GM12892 (cell line): ENCODE measurements at places on chromosomes 2 and 18.

- DNase-seq, result no peak
Observed at GRCh38 chr2:71472019-71472418, 18.7 kb downstream of the DYSF start.

DNA sequence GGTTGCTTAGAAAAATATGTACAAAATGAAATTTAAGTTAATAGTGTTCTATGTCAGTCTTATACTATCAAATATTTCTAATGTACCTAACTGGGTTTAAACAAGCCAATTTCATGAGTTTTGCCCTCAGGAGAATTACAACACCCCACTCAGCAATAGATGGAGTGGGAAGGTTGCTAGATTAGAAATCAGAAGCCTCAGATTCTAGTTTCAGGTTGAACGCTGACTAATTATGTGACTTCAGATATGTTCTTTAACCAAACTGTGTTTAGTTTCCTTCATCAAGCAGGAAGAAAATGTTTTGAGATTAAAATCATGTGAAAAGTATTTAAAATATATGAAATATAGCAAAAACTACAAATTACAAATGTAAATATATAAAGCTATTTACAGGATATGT lies 133.8 kb upstream of the KCNH7 start:
- DNase-seq, result no peak

- DNase-seq, result no peak
Observed at GRCh38 chr2:197613509-197613987, 61.8 kb downstream of the RFTN2 start.

DNA sequence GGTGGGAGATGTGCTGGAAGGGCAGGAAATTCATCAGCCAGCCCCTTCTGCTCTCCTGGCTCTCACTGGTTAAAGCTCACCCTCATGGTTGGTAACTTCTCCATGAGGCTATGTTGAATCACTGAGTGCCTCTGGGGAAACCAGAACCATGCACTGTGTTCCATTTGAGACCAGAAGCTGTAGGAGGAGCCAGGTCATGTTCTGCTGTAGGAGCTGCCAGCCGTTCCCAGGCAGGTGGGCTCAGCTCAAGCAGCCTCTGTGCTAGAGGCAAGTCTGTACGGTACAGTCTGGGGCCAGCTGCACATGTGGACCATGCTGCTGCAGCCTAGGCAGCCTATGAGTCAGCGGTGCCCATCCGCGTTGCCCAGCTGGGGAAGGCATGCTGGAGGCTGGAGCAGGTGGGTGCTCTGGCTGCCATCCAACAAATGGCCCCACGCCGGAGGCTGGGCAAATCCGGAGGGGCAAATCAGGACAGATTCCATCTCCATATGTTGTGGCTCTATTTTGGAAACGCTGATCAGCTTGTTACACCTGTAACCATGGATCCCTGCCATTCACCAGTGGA lies 22.0 kb upstream of the KCNF1 start:
- no peak for DNase-seq

DNA sequence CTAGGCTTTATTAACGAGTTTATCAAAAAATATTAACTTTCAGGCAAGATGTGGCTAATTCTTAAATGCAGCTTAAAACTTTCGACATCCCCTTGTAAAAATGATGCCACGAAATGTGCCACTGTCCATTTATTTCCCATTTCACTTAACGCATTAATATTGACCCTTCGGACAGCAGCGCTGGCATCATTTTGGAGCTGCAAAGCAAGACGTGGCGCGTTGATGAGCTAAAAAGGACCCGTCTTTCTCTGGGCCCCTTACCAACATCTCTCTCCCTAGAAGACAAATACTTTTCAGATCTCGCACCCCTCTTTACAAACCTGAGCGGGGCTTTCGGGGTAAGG lies 367.9 kb downstream of the MTX2 start:
- no peak for DNase-seq

GRCh38 chr18:59929621-59930295 lies 30.0 kb downstream of the PMAIP1 start:
- no peak for DNase-seq

- DNase-seq, result no peak
Observed at GRCh38 chr2:238512247-238512867, 85.6 kb downstream of the ASB1 start.

GRCh38 chr18:57581301-57581934 lies 5.1 kb downstream of the FECH start:
- no peak for DNase-seq

GRCh38 chr2:189933911-189934399 lies 128.6 kb downstream of the MSTN start:
- no peak for DNase-seq

DNA sequence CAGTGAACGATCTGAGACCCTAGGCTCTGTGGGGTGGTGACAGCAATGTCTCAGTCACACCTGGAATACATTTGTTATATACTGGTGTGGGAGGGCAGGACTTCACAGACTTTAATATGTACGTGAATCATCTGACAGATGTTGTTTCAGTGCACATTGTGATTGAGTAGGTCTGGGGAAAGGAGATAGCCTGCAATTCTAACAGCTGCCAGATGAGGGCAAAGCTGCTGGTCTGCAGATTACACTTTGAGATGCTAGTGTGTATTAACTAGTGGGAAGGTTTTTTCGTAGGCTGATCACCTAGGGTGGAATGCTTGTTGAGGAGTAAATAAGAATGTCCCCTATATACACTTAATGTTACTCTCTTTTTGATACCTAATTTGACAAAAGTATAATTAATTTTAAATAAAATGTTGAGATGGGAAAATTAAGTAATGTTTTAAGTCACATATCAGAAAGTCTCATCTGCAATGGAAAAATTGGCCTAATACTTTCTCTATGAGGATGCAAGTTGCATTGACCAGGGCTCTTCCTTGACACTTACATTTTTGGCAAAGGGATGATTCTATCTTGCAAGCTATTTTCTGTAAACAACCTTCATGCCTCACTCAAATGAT lies 496.9 kb upstream of the HNMT start:
- DNase-seq, result no peak

DNA sequence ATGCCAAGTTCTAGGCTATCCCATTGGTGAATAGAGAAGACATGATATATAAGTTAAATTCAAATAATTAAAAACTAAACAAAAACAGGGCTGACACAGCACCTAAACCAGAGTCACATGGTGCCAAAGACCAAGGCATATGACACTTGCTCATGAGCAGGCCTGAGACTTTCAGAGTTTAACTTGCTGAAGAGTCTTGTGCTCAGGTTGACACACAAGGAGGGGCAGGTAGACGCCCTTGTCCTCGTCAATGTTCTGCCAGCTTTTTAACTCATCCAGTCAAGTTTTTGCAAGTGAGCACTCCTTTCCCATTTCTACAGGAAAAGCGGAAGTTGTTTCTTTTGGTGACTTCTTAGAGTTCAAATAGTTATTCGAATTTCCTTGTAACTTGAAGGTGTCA lies 289.7 kb downstream of the CYRIA start:
- no peak for DNase-seq

GRCh38 chr2:98548920-98549818 lies 59.1 kb downstream of the COA5 start:
- no peak for DNase-seq

DNA sequence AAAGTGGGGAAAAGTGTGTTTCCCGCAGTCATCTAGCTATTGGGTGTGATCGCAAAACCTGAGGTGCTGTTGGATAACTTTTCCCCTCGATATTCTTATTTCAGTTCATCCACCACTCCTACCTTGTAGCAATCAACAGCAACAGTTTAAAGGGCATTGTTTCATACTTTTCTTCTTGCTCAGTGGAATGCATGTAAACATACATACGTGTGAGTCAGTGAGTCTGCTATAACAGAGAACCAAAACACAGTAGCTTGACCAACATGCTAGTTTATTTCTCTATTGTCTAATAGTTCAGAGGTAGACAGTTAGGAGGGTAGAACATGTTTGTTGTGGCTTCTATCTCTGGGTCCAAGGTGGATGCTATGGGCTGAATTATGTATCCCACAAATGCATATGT lies 77.6 kb upstream of the FOXI3 start:
- DNase-seq, result no peak

- no peak for DNase-seq
Observed at GRCh38 chr2:97693476-97693875, 19.9 kb upstream of the ZAP70 start.

- DNase-seq, result no peak
Observed at GRCh38 chr2:8886202-8886518, 48.7 kb upstream of the KIDINS220 start.

DNA sequence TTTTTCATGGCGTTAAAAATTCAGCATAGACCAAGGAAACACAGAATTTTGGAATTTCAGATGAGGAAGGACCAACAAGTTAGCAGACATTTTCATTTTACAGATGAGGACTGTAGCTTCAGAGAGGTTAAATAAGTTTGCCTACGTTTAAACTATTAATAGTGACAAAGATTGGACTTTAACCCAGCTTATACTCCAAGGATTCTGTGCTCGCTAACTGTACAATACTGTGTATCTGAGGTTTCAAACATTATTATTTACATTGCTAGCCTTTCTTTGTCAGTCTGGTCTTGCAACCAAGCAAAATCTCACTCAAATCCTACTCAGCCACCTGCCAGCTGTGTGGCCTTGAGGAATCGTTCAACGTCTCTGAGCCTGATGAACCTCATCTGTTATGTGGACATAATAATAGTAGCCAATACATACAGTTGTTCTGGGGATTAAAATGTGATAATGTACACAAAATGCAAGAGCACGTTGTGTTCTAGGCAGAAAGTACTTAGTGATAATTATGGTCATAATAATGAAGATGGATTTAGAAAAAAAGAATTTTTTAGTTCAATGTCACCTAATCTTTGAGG lies 462.4 kb upstream of the TRIB2 start:
- no peak for DNase-seq

DNA sequence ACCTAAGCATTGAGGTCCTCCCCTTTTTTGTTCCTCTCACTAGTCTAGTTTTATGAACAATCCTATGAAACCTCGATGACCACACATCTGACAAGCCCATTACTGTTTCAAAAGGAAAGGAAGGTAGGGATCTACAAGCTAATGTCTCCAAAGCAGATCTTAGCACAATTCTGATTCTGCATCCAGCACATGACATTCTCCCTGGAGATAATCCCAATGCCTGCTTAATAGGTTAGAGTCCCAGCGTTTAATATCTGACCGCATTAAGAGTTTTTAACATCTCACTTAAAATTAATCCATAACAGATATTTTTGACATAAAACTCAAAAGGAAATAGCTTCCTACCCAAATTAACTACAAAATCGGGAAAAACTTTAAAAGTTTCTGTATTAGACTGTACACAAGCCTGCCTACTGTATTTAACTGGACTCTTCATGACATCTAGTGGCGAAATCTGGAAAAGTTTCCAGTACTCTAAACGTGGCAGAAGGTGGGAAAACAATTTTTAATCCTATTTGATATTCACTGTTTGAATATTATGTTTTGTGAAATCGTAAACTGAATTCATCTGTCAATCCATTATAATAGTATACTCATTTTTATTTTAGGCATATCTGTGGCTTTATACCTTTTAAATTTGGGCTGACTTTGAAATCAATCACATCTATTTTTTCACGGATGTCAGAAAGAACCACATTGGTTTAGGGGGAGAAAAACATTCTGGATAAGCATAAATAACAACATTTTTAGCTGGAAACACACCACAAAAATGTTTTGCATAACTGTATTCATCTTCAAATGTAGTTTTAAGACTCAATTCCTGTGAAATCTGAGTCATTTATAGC lies 62.4 kb downstream of the TXNL1 start:
- no peak for DNase-seq

- DNase-seq, result no peak
Observed at GRCh38 chr18:39600894-39601293, 2035.3 kb upstream of the CELF4 start.

- DNase-seq, result no peak
Observed at GRCh38 chr18:48227206-48227605, 182.0 kb downstream of the ZBTB7C start.

GRCh38 chr2:85865539-85866164 lies 23.1 kb downstream of the ST3GAL5 start:
- DNase-seq, result no peak

DNA sequence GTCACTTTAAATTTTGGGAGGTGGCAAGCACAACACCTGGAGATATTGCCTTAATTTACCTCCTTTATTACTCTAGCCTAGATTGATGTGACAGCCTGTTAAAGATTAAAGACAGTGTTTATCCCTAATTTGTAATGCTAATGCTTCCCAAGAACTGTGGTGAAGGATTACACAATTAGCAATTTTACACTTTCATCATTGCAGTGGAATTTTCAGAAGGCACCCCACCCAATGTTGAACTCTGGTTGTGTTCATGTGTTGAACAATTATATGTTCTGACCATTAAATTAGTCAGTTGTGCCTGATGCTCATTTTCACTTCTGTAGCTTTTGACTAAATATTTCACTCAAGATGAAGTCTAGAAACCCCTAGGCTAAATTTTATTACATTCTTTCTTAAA lies 317.1 kb upstream of the CWC22 start:
- DNase-seq, result no peak

DNA sequence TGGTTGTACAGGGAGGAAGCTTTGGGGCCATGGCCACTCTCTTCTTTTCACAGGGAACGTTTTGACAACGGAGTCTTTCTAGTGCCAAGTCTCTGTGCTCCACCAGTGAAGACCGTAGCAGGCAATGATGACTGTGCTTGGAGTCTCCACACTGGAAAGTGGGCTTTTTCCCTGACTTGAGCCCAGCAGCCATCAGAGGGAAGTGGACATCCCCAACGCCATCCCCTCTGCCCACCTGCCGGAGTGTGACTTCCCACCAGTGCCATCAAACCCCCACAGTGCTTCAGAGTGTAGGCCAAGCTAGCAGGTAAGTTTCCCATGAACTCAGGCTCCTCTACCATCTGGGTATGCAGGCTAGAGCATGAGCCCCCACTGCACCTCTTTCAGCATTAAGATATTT lies 78.7 kb downstream of the APOB start:
- no peak for DNase-seq

DNA sequence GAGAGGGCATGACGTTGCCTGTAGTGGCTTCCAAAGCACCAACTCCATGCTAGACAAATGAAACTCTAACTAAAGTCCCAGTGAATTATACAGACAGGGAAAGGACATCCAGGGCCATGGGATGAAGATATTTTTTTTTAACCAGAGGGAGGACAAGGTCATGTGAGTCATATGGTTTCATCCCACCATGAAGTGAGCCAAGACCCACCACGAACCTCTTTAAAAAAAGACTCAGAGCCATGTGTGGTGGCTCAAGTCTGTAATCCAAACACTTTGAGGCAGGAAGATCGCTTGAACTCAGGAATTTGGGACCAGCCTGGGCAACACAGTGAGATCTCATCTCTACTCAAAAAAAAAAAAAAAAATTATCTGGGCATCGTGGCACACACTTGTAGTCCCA lies 115.2 kb downstream of the LIPG start:
- DNase-seq, result no peak
